ENCODE measurements at places on chromosomes 1 and 21.
A peak's percentile ranks its signal among the peaks of the same experiment; 100 is the strongest.

- DNase-seq = no peak
These were observed 39.4 kb upstream of the EPS15 start for GRCh38 chr1:51558375-51558924.

- no peak for DNase-seq
These were observed 76.0 kb upstream of the ATF3 start for GRCh38 chr1:212532469-212533147.

GRCh38 chr1:27403065-27403726 lies 10.8 kb downstream of the GPR3 start:
- DNase-seq = peak; percentile 24

GRCh38 chr1:218817071-218817470 lies 356.6 kb upstream of the LYPLAL1 start:
- DNase-seq = no peak

DNA sequence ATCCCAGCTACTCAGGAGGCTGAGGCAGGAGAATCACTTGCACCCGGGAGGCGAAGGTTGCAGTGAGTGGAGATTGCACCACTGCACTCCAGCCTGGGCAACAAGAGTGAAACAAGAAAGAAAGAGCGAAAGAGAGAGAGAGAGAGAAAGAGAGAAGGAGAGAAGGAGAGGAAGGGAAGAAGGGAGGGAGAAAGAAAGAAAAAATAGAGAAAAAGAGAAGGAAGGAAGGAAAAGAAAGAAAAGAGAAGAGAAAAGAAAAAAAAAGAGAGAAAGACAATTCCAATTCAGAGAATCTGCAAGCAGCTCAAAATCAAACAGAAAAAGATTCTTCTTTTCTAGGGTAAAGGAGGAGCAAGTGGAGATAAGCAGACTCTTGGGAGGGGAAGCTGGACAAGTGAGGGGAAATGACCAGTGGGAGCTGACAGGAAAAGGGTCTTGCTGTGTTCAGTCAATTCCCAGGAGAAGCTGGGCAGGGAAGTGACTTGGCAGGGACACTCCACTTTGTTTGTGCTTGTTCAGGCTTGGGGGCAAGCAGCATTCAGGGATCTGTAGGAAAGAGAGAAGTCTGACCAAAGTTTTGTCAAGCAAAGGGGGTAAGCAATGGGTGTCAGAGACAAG lies 3.6 kb upstream of the CAPN2 start:
- no peak for DNase-seq

DNA sequence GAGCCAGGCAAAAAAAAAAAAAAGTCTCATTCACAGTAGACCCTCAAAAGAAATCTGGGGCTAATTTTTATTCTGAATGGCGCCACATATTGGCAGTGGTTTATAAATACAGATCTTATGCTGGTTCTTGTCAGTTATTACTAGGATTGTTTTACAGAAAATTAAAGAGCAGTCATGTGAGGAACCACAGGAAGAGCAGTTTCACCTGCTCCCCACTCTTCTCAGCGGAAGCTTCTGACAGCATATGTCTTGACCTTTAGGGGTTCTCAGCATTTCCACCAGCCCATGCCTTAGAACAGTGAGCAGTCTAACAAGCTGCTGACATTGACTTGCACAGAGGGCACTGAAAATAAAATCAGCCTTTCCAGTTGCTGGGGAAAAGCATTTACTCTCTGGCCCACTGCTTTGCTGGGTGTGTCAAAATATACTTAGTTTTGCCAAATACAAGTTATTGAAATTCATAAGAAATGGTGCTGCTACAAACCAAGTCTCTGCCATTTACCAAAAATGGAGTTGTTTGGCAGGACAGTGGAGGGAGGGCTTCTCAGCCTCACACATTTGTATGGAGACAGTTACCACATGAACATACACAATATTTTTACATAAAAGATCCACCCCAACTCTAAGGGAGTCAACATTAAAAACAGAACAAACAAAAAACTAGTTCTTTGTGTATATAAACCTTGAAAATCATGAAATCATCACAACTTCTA lies 144.2 kb downstream of the SYT2 start:
- no peak for DNase-seq

DNA sequence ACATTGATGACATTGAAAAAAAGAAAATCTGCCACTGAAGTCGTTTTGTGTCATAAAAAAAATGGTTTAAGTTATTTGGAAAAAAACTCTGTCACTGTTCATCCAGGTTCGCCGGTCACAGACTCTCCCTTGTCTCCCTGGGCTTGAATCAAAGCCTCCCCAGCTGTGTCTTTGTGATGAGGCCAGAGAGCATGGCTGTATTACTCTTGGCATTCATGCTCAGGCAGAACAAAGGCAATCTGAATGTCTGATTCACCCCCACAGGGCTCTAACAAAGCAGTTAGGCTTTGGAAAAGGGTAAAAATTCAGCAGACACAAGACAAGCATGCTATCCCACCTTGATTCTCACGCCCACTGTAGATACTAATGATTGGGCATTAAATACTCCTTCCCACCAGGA lies 304.3 kb upstream of the PLD5 start:
- DNase-seq = no peak

GRCh38 chr1:48036710-48037355 lies 39.6 kb upstream of the TRABD2B start:
- DNase-seq = no peak

DNA sequence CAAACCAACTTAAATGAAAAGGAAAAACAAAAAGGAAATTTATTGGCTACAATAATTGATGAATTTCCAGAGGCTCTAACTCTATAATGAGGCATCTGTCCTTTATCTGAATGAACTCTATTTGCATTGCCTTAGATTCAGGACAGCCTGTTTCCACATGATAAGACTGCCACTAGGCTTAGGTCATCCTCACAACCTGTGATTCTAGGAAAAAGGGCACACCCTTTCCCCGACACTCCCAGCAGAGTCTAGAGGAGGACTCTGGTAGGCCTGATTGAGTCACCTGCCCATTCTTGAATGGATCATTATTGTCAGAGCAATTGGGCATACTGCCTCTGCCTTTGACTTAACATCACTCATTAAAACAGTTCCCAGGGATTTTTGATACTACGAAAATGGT lies 262.8 kb downstream of the TPR start:
- DNase-seq = no peak

DNA sequence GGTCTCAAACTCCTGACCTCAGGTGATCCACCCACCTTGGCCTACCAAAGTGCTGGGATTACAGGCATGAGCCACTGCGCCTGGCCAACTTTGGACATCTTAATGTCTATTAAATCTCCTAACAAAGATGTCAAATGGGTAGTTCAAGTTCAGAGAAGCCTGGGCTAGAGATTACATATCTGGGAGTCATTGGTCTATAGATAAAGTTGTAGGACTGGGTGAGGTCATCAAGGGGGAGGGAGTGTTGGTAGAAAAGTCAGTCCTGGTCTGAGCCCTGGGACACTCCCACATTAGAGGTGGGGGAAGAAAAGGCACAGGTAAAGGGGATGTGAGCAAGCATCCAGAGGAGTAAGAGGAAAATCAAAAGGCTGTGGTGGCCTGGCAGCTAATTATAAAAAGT lies 6.6 kb downstream of the UBIAD1 start:
- DNase-seq = no peak

DNA sequence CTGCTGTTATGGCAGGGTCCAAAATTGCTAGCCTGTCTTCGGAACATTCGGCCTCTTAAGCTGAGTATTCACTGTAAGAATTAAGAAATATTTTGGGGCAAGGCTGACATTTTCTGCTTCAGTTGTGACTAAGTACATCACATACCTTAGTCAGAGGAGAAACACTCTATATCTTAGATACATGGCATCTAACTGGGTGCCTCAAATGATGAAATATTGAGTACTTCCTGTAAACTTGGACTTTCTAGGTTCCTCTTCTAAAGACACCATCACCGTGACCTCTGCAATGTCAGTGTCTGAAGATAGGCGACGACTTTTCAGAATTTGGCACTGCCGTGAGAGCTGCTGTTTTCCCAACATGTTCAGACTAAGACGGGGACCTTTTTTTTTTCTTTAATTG lies 65.6 kb downstream of the PCBP3 start:
- no peak for DNase-seq

GRCh38 chr1:213956295-213956770 lies 31.4 kb upstream of the PROX1 start:
- no peak for DNase-seq

- no peak for DNase-seq
These were observed 424 bp upstream of the PCNX2 start for GRCh38 chr1:233295975-233296322.

- no peak for DNase-seq
These were observed 26.2 kb downstream of the TFF3 start for GRCh38 chr21:42288962-42289361.

DNA sequence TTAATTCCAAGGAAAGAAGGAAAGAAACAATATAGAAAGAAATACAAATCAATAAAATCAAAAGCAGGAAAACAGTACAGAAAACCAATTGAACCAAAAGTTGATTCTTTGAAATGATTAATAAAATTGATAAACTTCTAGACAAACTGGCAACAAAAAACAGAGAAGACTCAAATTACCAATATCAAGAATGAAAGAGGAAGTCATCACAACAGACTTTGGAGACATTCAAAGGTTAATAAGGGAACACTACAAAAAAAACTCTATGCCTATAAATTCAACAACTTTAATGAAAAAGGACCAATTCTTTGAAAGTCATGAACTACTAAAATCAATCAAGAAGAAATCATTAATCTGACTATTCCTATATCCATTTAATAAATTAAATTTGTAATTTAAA lies 329.3 kb upstream of the NR5A2 start:
- DNase-seq = no peak

- peak; percentile 40 for DNase-seq
These were observed 85.3 kb downstream of the PLXNA2 start for GRCh38 chr1:208158640-208159554.

- no peak for DNase-seq
These were observed 3.6 kb downstream of the C1orf216 start for GRCh38 chr1:35714921-35715567.

DNA sequence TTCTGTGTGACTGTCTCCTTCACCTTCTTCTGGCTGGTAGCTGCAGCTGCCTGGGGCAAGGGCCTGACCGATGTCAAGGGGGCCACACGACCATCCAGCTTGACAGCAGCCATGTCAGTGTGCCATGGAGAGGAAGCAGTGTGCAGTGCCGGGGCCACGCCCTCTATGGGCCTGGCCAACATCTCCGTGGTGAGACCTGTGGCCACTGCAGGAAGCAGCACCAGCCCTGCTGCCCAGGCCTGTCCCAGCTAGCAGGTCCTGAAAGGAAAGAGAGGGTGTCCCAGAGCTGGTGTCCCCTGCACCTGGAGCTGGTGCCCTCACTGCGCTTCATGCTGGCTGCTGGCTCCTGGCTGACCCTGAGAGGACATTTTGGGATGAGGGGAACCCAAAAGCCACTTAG lies 5.9 kb upstream of the ATXN7L2 start:
- DNase-seq = no peak

- no peak for DNase-seq
These were observed 18.4 kb upstream of the IFNLR1 start for GRCh38 chr1:24205345-24206082.

DNA sequence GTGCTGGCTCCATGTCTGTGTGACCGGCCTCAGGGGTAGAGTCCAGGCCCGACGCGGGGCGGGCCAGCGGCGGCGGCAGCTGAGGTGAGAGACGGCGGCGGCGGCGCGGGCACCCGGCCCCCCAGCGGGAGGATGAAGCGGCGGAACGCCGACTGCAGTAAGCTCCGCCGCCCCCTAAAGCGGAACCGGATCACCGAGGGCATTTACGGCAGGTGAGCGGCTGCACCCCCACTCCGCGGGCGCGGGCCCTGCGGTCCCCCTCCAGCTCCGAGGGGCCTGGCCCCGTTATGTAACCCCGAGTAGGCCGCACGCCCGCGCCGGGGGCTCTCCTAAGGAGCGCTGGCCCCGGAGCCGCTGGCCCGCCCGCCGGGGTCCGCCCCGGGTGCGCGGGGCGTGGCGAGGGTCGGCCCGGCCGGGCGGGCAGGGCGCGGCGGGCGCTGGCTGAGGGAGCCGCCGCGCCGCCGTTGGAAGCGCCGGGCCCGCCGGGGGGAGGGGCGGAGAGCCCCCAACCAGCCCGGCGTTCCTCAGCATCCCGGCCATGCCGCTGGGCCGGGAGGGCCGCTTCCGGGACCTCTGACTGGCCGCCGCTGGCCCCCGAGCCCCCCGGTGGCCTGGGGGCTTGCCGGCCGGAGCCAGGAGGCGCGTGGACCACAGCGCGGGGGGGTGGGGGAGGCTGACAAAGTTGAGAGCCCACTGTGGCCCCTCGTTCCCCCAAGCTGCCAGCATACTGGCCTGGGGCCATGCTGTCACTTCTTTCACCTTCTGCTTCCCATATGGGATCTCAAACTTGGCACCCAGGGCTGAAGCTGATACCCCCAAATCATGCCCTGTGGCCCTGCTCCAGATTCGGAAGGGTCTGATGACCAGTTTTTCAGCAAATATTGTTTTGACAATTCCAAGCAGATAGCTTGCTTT lies 527 bp downstream of the MACO1 start:
- DNase-seq = peak; percentile 52

DNA sequence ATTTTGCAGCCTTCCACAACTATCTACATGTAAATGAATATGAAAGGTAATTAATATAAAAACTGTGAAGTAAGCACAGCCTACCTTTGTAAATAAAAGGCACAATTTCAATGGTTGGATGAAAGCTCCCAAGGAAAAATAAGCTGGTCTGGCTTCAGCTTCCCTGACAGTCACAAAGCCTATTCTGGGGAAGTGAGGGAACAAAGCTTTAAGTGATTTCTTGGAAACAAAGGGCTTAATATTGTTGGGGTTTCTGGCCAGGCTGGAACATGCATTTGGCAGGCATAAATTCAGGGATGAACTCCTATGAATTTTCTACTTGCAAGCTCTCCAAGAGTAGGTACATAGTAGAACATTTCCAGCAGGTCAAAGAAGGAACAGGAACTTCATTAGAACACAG lies 17.3 kb downstream of the BCAS2 start:
- no peak for DNase-seq

DNA sequence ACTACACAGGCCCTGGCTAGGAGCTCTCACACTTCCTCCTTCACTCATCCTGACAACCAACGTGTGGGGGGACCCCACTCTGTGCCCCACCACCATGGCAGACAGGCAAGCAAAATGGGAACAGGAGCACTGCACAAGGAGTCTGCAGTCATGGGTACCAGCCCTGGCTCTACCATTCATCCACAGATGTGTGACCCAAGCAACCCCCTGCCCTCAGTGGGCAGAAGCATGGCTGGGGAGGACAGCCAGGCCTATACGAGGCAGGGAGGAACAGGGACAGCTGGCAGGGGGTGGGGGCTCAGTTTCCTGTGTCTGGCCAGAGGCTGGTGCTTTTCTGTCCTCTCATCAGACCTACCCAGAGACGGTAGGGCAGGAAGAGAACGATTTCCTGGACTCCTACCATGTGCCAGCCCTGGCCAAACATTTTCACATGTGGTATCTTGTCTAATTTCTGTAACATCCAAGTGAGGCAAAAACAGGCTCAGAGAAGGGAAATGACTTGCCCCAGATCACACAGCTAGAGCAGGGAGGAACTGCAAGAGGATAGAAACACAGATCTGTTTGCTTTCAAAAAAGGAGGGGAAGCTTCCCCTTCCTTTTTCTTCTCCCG lies 178.0 kb downstream of the HIVEP3 start:
- DNase-seq = no peak

GRCh38 chr21:36322083-36322424 lies 2.1 kb downstream of the MORC3 start:
- no peak for DNase-seq

- no peak for DNase-seq
These were observed 34.0 kb upstream of the NHLH2 start for GRCh38 chr1:115874904-115875303.

- DNase-seq = no peak
These were observed 54.9 kb upstream of the IGSF21 start for GRCh38 chr1:18052671-18053070.
